Thymus (tissue), 14 donors: ENCODE measurements at places on chromosomes 4 and X.

GRCh38 chrX:46777971-46778810 lies 19.3 kb upstream of the SLC9A7 start:
- no peaks in the 10 kb centered on the region for H3K27me3 ChIP-seq
- DNase-seq = no peak
- no peak overlapping the region for H3K27ac ChIP-seq
- no peaks in the 10 kb centered on the region for H3K4me1 ChIP-seq
- H3K36me3 ChIP-seq = no peaks in the 10 kb centered on the region
- H3K4me3 ChIP-seq = no peak overlapping the region

DNA sequence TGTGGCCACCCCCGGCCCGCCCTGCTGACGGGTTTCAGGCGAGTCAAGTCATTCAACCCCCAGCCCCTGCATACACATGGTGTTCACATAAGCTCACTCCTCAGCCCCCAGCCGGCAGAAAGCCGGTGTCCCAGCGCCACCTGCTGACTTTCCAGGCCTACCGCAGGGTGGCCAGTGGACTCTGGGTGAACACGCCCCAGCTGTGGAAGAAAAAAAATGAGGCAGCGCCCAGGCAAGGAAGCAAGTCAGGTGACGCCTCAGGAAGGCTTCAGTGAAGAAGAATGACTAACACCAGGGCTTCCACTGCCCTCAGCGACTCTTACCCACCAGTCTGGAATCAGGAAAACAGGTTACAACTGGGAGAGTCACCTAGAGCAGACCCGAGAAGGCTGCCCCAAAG lies 15.8 kb downstream of the BCAP31 start:
- no peaks in the 10 kb centered on the region for H3K27me3 ChIP-seq
- H3K4me3 ChIP-seq = no peak overlapping the region
- H3K27ac ChIP-seq = no peak overlapping the region
- peaks cover 42% of the 10 kb centered on the region for H3K36me3 ChIP-seq
- DNase-seq = no peak

DNA sequence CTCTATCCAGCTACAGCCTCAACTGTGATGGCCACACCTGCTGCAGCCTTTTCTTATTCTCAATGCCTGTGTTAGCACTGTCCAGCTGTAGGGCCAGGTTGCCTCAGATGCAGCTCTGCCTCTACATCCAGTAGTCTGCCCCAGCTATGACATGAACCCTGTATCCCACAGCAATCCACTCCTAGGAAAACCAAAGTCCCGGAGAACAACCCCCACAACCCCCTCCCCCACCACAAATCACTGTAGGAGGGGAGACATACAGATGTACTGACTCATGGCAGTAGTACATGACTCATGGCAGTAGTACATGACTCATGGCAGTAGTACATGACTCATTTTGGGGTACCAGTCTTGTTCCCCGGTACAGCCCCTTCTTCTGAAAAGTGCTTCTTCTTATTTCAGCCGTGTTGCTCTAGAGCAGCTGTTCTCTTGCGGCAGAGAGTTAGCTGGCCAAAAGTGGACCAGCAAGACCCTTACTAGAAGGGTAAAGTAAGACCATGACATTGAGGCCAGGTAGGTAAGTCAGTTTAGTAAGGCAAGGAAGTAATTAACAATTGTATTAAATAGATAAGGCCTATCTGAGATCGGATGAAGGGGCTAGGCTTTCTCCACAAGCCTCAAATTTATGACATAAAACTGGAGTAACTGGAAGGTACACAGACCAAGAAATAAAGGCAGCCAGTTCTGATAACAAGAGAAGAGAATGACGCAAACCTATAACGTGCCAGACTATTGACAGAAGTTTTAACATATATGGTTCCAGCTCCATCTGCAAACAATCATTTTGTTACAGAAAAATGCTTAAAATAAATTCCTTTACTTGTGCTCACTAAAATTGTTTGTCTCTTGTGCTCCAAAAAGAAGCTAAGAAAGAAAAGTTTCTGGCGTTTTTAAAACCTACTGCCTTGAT lies 221.4 kb downstream of the TACR3 start:
- no peak overlapping the region for H3K27ac ChIP-seq
- H3K27me3 ChIP-seq = no peaks in the 10 kb centered on the region
- H3K4me3 ChIP-seq = no peak overlapping the region
- DNase-seq = no peak
- no peaks in the 10 kb centered on the region for H3K4me1 ChIP-seq

- no peaks in the 10 kb centered on the region for H3K4me1 ChIP-seq
- no peaks in the 10 kb centered on the region for H3K27me3 ChIP-seq
- no peak overlapping the region for H3K27ac ChIP-seq
- DNase-seq = no peak
- no peak overlapping the region for H3K4me3 ChIP-seq
- H3K36me3 ChIP-seq = no peaks in the 10 kb centered on the region
Measured at GRCh38 chr4:174369985-174370384, 86.3 kb downstream of the CEP44 start.

DNA sequence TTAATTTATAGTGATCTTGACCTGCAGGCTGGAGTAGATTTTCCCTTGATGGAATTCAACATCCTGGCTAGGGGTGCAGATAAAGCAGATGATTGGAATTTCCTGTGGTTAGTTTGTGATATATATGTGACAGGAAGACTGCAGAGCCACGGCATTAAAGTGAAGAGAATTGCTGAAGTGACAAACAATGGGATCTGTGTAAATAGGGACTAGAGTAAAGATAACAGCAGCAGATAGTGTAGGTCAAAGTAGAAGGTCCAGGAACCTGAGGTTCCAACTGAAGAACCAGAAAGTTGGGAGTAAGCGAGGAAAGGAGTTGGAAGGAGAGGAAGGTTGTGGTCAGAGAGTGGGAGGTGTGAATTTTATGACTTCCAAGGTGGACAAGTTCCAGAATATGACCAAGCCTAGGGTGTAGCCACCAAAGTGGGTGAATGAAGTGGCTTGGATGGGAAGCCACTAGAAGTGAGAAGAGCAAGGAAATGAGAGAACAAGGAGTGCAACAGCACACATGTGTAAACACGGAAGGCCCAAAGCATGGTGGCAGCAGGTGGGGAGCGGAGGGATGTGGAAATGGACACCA lies 325.0 kb downstream of the RAB28 start:
- no peaks in the 10 kb centered on the region for H3K4me1 ChIP-seq

- no peak overlapping the region for H3K4me3 ChIP-seq
- H3K36me3 ChIP-seq = no peaks in the 10 kb centered on the region
- H3K4me1 ChIP-seq = no peaks in the 10 kb centered on the region
Measured at GRCh38 chrX:114798907-114799306, 215.0 kb downstream of the HTR2C start.

DNA sequence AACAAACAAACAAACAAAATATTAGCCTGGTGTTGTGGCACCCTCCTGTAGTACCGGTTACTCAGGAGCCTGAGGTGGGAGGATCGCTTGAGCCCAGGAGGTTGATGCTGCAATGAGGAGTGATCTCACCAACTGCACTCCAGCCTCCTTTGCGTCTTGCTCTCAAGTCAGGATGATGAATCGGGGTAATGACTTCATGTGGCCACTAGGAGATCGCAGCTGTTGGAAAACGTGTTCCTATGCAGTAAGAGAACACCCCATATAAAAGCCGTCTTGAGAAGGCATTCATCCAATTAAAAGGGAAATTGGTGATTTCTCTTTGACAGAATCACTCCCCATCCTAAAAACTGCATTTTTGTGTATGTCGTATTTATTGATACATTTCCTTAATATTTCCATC lies 6.9 kb downstream of the CCNB3 start:
- DNase-seq = peak; percentile 6
- no peaks in the 10 kb centered on the region for H3K27me3 ChIP-seq
- no peaks in the 10 kb centered on the region for H3K4me1 ChIP-seq
- no peak overlapping the region for H3K27ac ChIP-seq
- no peak overlapping the region for H3K4me3 ChIP-seq
- H3K36me3 ChIP-seq = no peaks in the 10 kb centered on the region
